ENCODE measurements at places on chromosomes 5 and 9.

- no peak for DNase-seq
Observed at GRCh38 chr9:1267141-1267570, 217.0 kb downstream of the DMRT2 start.

- DNase-seq: no peak
Observed at GRCh38 chr9:92242260-92243136, 51.0 kb downstream of the IARS1 start.

- DNase-seq: no peak
Observed at GRCh38 chr9:34114436-34114835, 12.1 kb downstream of the DCAF12 start.

DNA sequence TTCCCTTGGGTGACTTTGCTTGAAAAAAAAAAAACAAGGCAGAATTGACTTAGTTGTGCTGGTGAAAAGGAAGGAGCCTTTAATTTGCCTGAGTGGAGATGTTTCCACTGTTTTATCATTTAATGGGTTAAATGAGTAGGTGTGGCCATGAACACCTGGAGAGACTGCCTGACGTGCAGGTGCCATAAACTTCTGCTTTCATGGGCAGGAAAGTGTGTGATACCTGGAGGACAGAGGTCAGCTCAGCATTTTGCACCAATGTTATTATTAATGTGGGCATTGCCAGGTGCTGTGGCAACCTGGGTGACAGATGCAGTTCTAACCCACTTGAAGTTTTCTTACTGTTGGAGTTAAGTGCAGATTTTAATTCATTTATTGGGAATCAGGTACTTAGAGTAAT lies 145.4 kb downstream of the CD180 start:
- DNase-seq: no peak

GRCh38 chr9:112601636-112602035 lies 115.0 kb downstream of the KIAA1958 start:
- no peak for DNase-seq

DNA sequence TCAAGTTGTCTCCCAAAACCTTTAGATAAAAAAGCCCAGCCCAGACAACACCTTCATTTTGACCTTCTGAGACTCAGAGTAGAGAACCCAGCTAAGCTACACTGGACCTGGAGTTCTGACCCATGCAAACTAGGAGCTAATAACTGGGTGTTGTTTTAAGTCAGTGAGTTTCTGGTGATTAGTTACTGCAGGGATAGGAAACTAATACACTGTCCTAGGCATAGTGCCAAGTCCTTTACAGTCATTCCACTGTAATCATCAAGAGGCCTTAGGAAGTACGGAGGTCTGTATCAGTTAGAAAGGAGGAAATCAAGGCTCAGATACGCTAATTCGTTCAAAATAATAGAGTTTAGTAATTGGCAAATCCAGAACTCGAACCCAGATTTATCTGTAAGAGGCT lies 197.9 kb downstream of the KCTD16 start:
- no peak for DNase-seq

- no peak for DNase-seq
Observed at GRCh38 chr9:5696884-5697283, 68.0 kb downstream of the RIC1 start.
